ENCODE measurements at places on chromosomes 1 and 21.

DNA sequence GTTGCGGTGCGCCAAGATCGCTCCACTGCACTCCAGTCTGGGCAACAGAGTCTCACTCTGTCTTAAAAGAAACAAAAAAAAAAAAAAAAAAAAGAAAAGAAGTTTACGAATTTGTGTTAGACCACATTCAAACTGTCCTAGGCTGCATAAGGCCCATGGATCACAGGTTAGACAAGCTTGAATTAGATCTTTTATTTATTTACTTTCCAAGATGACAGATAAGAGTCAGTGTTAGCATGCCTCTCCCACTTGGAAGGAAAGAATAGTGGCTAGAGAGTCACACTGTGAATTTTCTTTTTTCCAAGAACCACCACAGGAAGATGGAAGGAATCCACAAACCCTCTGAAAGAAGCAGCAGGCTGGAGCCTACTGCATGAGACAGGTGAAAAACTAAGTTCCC lies 29.3 kb downstream of the NSL1 start:
- DNase-seq: no peak

- no peak for DNase-seq
Measured at GRCh38 chr1:27306892-27307761, 14.8 kb upstream of the TMEM222 start.

- DNase-seq: peak; percentile 68
Measured at GRCh38 chr1:224329842-224330753, at the start of gene NVL. Gene NVL (minus strand): TSS chr1:224330172. CDS start chr1:224330127, 45 bp downstream.

DNA sequence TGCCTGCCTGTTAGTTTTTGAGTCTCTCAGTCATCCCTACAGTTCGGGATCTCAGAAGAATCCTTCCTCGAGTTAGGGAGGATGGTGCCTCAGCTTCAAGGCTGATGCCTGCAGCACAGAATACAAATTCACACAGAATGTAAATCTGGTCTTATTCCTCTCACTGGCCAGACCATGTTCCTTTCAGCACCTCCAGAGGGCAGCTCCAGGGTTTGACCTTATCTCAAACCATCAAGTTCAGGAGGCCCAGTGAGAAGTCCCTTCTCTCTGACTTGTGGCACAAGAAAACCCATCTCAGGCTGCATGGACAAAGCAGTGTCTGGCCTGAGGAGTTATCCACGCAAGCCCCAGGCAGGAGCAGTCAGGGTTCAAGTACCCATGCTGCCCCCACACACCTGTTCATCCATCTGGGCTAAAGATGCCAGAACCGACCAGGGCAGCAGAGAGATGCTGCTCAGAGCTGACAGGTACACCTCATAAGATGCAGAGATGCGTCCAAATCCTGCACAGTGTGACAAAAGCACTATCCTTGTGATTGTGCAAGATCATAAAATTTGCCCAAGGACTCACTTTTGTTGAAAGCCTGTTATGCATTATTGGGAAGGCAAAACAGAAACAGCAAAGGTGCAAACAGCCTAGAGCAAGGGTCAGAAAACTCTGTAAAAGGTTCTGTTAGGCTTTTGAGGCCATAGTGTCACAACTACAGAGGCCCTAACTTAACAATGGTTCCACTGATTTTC lies 49.8 kb downstream of the BCAR3 start:
- DNase-seq: no peak

DNA sequence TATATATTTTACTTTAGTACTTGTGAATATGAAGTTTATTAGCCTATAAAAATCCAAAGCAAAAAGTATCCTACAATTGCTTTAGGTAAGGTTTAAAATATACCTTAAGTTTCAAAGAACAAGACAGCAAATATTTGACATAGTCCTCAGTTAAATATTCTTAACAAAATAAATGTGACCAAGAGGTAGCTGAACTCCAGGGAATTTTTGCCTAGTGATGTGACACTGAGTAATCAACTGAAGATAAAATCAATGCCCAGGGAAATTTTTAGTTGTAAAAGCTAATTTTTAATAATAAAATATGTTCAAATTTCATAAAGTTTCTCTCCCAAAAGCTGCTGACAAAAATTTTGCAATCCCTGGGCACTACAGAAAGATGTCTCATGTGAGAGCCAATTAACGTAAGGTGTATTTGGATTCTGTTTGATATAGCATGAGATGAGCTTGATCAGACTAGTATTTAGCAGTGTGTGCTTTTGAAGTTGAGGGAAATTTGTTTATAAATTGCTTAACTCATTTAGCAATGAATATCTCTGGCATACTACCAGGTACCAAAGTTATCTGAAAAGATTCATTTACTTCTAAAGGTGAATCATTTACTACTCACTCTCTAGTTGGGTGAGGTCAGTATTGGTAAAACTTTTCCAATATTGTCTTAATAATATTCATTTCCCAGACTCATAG lies 80.2 kb upstream of the PALMD start:
- DNase-seq: no peak

DNA sequence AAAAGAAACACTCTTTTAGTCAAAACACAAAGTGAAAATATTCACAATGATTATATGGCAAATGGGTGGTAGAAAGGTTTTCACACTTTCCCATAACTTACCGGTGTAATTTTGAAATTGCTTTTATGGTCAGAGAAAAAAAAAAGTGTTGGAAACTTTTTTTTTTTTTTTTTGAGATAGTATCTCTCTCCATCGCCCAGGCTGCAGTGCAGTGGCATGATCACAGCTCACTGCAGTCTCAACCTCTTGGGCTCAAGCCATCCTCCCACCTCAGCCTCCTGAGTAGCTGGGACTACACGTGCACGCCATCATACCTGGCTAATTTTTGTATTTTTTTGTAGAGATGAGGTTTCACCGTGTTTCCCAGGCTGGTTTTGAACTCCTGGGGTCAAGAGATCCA lies 3.3 kb downstream of the IFNGR2 start:
- no peak for DNase-seq

DNA sequence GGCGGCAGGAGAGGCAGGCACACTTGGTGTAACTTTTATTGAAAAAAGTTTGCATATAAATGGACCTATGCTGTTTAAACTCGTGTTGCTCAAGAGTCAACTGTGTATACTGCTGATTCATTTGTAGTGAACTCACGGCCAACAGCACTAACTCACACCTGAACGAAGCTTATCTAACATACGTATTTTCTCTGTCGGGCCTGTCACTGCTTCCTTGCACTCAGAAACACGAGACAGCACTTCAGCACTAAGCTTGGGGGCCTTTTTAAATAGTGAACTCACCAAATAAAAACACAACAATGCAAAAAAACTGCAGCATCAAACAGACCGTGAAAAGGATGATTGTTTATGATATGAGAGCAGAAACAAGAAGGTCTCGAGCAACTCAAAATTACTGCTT lies 58.9 kb upstream of the NEK2 start:
- no peak for DNase-seq

DNA sequence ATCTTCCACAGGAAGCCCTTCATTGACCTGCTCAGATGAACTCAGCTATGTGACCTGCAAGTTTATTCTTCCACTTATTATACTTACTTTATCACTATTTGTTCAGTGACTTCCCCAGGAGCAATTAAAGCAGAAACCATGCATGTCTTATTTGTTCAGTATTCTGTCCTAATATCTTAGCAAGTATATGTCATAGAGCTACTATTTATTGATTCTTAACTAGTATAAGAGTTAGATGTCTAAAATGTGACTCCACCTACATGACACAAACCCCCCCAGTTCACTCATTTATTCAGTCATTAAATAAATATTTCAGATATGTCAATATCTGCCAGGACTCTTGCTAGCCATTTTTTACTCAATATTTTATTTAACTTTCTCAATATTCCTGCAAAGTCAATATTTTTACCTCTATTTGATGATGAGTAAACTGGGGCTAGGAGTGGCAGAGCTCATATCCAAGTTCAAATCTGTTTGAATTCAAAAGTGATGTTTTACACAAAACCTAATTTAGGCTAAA lies 469.0 kb upstream of the USP24 start:
- no peak for DNase-seq

DNA sequence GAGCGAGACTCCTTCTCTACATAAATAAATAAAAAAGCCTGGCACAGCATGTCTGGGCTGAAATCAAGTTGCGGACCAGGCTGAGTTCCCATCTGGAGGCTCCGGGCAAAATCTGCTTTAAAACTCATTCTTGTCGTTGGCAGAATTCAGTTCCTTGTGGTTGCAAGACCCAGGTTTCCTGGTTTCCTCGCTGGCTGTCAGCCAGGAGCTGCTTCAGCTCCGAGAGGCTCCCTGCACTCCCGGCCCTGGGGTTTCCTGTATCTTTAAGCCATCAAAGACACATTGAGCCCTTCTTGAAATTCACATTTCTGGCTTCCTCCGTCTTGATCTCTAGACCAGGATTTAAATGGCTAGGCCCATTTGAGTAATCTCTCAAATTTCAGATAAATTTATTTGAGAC lies 20.6 kb upstream of the SCCPDH start:
- no peak for DNase-seq

- DNase-seq: no peak
Measured at GRCh38 chr1:11860587-11860986, 1.8 kb upstream of the NPPB start.

- DNase-seq: no peak
Measured at GRCh38 chr1:205451202-205451601, 4.6 kb downstream of the BLACAT1 start.

DNA sequence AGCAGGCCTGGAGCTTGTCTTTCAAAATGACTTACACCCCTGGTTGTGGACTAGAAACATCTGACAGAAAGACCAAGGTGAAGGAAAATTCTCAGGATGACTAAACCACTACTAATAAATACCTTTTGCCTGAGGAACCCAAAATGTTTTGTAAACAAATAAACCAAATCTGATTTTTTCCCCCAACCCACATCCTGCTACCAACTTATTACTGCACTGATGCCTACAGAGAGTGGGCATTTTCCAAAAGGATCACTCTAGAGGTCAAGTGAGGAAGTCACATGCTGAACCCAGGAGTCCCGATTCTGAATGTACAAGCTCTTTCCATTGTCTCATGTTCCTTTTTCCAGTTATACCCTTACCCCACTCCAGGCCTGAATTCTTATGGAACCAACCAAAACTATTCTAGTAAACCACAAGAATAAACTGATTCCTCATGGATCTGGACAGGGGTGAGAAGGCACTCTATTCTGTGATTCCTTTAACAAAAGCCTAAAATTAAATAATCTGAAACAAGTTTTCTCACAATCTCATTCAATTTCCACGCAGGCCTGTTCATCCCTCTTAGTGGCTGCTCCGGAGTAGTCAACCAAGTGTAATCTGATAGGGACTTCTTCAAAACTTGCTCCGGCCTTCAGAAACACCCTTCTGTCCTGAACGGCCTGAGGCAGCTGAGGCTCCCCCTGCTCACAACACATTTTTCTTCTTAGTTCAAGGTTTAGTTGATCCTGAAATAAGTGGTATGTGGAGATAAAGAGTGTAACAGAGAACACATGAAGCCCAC lies 1.4 kb downstream of the PI4KB start:
- no peak for DNase-seq

DNA sequence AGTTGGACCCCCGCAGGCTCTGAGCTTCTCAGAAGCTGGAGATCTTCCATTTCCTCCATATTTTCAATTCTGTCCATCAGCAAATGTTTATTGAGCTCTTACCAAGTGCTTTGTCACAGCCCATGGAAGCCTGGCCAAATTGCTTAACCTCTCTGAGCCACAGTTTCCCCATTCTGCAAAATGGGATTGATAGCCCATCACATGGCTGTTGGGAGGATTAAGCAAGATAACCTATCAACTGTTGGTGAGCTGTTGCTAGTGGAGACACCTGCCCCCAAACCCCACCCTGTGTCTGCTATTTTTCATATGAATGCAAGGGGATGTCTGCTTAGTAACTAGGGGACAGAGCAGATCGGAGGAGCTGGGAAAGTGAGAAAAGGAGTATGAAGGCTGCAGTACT lies 38.3 kb downstream of the CD34 start:
- DNase-seq: no peak

GRCh38 chr1:212539737-212540430 lies 68.7 kb upstream of the ATF3 start:
- DNase-seq: no peak

GRCh38 chr1:181318858-181319235 lies 164.5 kb upstream of the CACNA1E start:
- no peak for DNase-seq

DNA sequence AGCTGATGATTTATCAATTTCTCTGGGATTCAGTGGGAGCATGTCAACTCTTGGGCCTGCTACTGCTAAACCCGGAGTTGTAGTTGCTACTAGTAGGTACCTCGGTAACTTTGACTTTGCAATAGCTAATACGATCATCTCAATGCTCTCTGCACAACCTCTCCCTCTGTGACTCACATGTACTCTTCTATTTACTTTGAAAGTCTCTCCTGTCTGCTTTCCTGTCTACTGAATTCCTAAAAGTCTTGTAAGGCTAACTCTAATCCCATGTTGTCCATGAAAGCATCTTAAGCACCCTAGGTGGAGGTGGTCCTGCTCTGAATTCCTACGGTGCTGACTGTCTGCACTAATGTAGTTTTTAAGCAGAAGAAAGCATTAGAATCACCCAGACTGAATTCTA lies 29.3 kb downstream of the SLC9C2 start:
- no peak for DNase-seq

GRCh38 chr1:3067671-3068563 lies 1.1 kb upstream of the PRDM16 start:
- no peak for DNase-seq

DNA sequence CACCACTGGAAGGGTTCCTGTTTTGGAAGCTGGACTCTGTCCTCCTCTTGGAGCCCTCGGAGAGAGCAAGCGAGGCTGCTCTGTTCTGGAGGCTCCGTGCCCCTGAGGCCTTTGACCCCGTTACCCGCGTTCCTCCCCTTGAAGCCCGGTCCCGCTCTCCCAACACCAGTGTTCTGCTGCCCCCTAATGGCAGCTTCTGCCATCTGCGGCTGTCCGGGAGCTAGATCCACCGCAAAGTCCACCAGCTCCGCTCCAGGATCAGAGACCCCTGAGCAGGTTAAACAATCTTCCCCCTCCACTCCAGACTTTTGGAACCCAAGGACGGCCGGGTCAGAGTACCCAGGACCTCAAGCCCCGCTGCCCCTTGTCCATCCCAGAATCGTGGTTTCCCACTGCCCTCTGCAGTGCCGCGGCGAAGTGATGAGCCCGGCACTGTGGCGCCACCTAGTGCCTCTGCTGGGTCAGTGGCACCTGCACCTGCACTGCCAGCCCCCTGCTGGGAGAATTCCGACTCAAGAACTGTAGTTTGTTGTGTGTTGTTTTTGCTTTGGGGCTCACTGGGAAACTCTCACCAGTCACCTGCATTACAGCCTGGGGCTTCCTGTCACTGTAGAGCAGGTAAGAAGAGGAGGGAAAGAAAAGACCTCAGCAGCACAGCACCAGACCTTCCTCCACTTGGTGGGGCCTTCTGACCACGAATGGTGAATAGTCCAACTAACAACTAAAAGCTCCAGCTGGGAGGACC lies 63.5 kb upstream of the NFASC start:
- DNase-seq: peak; percentile 77

GRCh38 chr1:38834221-38834782 lies 25.3 kb downstream of the RRAGC start:
- no peak for DNase-seq

DNA sequence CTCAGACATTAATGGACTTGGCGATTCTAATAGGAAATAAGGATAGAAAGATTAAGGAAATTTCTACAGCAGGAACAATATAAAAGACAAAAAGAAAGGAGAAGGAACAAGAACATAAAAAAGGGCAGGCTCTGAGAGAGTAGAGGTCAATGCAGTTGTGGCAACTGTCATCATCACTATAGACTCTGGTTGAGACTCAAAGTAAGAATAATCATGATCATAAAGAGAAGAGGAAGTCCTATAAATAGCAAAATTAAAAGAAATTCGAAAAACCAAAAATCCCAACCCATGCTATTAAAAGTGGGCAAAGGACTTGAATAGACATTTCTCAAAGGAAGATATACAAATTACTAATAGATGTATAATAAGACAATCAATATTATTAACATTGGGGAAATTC lies 14.4 kb upstream of the XCL1 start:
- DNase-seq: no peak

- no peak for DNase-seq
Measured at GRCh38 chr1:41363591-41364320, 2.5 kb downstream of the FOXO6 start.

Data from stimulated activated CD4-positive, alpha-beta T cell treated with anti-CD3 and anti-CD28 coated beads, TNF-alpha, amount 100 ng/mL, for 1 hour (primary cell).